ENCODE measurements at places on chromosomes 3 and 15.
A peak's percentile ranks its signal among the peaks of the same experiment; 100 is the strongest.

DNA sequence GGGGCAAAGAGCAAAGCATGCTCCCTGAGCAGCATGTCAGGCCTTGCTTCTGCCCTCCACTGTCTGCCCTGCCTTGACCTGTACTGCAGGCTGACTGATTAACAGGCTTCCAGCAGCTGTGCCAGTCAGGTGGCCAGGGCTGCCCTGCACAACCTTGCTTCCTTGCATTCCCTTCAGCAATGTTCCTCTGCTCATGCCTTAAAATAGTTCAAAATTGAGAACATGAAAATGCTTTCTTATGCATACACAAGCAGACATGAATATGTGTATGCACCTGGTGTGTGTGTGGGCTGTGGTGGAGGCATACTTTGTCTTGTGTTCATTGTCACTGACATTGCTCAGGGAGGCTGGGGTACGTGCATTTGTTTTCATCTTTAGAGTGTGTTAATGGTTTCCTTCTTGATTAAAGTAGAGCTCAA lies 1.2 kb upstream of the SLC22A13 start:
- no peak for DNase-seq

DNA sequence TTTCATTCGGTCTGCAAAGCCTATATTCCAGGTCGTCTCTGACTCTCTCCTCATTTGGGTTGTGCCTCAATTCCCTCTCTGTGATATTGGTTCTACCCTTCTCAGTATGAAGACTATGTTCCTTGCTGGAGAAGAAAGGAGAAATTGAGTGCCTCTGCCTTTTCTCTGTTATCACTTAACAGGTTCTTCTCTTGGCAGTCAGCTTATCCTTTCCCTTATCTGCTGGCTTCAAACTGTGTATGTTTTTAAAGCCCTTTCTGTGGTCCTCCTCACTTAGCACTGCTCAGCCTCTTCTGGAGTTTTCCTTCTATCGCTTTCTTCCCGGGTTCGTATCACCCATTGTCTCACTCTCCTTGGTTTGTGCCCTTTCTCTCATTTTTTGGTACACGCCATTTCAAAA lies 65.3 kb upstream of the FSTL1 start:
- DNase-seq, result no peak

GRCh38 chr15:53837263-53837662 lies 77.8 kb upstream of the WDR72 start:
- DNase-seq, result peak; percentile 94

- DNase-seq, result no peak
Measured at GRCh38 chr3:3666664-3667063, 132.6 kb upstream of the LRRN1 start.

DNA sequence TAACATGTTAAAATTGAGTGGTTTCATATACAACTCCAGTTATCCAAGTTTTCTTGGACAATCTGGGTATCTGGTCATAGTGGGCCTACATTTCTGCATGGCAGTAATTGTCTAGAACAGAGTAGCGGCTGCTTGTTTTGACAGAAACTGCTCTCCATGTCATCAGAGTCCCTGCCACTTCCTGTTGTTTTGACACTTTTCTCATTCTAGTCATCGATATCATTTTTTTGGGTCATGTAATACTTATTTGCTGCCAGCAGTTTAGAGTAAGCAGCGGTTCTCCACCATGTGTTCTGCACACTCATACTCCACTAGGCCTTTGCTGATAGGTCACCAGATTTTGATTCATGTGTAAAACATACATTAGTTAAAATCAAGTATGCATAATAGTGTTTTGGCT lies 81.5 kb downstream of the SLC25A26 start:
- DNase-seq, result no peak

DNA sequence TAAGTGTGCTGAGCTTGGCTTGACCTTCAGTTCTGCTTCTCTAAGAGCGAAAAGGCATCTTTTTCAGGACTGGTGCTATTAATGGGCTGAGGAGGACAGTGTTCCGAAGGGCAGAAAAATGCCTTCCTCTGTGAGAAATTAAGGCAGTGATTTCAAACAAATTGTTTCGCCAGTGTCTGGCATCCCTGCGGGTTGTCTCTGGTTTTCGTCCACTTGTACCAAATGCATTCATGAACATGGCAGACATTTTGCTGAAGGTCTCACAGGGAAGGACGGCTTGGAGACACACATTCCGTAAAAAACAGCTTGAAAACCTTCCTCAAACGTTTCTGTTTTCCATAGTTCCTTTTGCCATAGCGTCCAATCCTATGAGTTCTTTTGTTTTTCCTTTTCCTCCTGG lies 57.1 kb downstream of the CEMIP start:
- DNase-seq, result no peak

DNA sequence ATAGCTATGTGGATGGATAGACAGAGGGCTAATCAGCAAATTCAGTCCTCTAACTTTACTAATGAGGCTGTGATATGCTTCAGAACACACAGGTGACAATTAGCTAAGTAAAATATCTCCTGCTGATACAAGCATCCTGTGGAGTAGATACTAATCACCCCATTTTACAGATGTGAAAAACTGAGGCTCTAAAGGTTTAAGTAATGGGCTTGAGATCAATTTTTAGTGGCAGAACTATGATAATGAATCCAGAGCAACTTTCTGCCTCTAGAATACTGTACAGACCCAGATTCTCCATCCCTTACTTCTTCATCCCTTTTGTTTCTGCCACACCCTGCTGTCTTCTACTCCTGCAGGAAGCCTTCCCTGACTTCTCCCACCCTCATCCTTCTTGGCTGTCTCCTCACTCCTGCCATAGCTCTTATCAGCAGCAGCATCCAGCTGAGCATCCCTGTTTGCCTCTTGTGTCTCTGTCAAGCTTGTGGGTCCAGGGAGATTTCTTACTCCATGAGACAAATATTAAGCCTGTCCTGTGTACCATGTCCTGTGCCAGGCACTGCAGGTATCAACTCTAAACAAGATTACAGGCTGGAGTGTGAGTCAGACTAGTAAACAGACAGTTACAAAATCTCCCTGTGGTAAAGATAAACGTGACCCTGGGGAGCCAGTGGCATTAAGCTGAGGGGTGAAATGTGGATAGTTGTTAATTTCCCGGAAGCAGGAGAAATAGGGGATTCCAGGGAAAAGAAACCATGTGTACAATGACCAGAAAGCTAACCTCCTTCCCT lies 39.2 kb downstream of the SLC6A11 start:
- DNase-seq, result no peak

DNA sequence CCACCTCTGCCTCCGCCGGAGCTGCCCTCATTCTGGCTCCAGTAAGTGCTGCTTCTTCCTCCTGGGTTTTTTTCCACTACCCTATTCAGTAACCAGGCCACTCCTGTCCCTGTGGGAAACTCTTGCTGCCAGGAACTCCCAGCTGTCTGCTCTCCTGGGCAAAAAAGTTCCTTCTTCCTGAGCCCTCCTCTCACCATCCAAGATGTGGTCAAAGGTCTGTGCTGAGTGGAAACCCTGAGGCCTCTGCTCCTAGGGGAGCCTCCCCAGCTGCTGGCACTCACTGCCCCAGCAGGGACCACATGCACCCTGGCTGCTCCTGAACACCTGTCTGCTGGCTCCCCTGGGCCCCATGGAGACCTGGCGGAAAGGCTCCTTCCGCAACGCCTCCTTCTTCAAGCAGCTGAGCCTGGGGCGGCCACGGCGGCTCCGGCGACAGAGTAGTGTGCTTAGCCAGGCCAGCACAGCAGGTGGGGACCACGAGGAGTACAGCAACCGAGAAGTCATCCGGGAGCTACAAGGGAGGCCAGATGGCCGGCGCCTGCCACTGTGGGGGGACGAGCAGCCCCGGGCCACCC lies 454 bp downstream of the C15orf62 start:
- no peak for DNase-seq

GRCh38 chr15:96334017-96334704 lies 3.7 kb downstream of the NR2F2 start:
- peak; percentile 55 for DNase-seq

DNA sequence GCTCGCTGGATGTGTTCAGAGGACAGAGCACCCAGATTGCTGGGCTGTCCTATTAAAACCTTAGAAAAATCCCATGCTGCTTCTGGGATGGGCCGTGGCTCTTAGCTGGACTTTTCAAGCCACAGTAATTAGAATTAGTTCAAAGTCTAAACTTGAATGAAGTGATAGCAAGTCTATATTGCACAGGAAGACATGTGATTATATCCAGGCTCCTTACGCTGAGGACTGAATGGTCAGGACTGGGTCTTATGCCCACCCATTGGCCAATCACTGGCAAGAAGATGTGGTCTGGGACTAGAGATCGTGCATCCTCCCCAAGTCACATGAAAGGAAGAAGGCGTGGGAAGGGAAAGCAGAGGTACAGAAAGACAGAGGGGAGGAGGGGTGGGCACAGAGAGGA lies 227.6 kb downstream of the FAM43A start:
- no peak for DNase-seq

GRCh38 chr3:126294211-126294808 lies 62.9 kb downstream of the KLF15 start:
- DNase-seq, result no peak

- no peak for DNase-seq
Measured at GRCh38 chr3:31636049-31636448, 103.3 kb downstream of the STT3B start.

- no peak for DNase-seq
Measured at GRCh38 chr15:89621547-89621946, 33.7 kb downstream of the KIF7 start.

DNA sequence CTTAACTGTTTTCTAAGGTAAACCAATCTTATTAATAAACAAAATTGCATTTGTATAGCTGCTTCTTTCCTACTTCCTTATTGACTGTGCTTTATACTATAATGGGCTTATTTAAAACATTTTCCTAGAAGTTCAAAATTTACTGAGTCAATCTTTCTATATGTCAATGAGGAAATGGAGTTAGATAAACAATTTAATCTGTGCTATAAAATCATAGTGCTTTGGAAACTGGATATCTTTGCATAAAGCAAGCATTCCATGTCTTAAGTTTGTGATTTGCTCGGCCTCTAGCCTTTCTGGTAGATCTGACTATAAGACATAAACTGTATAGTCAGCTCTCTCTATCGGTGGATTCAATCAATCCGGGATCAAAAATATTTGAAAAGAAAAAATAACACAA lies 99.6 kb downstream of the NEDD4 start:
- no peak for DNase-seq

GRCh38 chr3:37384117-37384516 lies 209.7 kb upstream of the LRRFIP2 start:
- no peak for DNase-seq

DNA sequence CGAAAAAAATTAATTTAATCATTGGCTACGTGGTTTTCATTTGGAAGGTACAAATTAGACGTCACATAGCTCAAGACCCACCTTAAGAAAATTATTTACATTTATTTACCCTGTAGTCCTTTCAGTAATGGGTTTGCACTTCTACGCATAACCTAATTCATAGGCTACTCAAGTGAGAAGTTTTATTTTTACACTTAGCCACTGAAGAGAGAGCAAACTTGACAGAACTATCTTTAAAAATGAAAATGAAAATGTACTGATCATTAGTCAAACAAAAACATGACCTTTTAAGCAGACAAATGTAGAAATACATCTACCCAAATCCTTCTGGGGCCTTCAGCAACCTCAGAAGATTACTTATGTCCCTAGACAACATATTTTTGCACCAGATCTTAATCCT lies 269.4 kb upstream of the TTC14 start:
- no peak for DNase-seq

DNA sequence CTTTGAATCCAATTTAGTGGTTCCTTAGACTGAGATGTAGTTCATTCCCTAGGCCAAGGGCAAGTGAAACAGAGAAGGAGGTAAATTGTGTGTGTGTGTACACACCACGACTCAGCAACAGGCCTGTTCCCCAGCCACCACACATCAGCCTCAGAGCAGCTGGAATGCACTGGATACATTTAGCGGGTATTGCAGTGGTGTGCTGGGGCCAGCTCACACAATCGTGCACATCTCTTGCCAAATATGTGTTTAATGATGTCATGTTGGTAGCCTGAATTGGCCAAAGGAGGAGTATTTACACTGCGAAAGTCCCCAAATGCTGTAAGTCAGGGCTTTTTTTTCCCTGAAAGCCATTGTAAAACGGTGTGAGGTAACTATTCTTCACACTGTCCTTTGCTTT lies 82.3 kb downstream of the RBPMS2 start:
- no peak for DNase-seq

- DNase-seq, result peak; percentile 48
Measured at GRCh38 chr3:54433846-54434245, 311.5 kb downstream of the CACNA2D3 start.

DNA sequence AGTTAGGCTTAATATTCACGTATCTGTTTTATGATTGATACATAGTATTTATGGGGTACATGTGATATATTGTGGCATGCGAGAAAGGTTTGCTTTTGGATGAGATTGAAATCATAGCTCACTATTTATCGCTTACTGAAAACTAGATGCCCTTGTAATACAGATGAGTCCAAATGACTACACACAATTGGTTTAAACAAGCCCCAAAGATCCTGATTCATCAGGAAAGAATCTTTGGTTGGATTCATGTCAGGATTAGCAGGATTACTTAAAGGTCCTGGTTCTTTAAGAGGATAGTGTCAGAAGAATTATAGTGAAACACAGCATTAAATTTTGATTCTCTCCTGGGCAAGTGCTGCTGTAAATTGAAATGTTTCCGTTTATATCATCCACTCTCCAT lies 18.6 kb upstream of the AADAC start:
- DNase-seq, result no peak

GRCh38 chr3:9409981-9410854 lies 12.8 kb downstream of the SETD5 start:
- DNase-seq, result no peak

GRCh38 chr3:175983379-175983778 lies 1124.2 kb downstream of the NAALADL2 start:
- no peak for DNase-seq

- no peak for DNase-seq
Measured at GRCh38 chr3:134155446-134155845, 95.2 kb downstream of the RYK start.

DNA sequence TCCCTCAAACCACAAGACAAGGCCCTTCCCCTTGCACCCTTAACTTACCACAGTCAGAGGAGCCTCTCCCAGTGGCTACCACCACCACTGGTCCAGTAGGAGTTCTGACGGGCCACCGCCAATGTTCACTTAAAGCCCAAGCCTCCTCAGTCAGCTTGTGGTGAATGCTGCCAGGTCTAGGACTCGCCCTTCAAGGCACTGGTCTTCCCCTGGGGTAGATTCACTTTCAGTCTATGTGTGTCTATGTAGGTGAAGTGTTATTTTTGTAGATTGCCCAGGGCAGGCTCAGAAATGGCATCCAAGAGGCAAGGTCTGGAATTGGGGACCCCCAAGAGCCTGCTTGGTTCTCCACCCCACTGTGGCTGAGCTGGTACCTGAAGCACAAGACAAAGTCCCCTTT lies 15.4 kb upstream of the CASR start:
- no peak for DNase-seq

Data from HT-29 (cell line).